ENCODE measurements at places on chromosomes 5 and 9.
A peak's percentile ranks its signal among the peaks of the same experiment; 100 is the strongest.

DNA sequence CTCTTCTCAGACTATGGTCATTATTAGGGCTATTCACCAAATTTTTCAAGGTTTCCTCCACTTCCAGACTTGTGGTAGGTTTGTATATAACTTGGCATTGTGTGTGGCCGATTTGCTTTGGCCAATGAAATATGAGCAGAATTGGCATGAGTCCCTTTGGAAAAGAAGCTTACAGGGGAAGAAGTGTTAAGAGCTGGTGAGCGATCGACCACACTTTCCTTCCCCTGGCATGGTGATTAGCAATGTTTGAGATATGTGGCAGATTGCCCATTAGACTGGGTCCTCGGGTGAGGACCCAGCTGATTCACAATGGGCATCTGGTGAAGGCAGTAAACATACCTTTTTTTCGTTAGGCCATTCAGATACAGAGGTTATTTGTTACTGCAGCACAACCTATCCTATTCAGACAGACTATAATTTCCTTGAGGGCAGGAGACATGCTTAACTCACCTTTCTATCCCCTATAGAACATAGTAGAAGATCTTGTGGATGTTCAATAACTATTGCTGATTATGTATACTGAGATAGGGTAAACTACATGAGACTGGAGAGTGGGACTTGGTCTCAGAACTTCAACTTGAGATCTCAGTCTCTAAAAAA, 62.8 kb upstream of the KLF9 start:
- no peak for DNase-seq

DNA sequence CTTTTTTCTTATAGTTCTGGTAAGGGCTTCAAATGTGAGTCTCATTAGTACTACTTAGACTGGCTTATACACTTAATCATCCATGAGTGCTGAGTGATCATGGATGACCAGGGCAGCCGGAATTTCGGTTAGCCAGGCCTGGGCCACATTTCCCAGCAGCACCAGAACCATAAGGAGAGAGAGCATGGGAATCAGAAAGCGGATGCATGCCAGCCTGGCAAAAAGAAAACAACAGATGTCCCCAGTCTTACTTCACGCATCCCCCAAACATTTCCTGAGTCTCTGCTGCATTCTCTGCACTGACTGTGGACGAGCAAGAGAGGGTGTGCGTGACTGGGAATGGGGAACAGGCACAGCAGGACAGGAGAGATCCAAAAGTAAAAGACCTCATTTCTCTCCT, 371.1 kb upstream of the ZNF608 start:
- DNase-seq = no peak

DNA sequence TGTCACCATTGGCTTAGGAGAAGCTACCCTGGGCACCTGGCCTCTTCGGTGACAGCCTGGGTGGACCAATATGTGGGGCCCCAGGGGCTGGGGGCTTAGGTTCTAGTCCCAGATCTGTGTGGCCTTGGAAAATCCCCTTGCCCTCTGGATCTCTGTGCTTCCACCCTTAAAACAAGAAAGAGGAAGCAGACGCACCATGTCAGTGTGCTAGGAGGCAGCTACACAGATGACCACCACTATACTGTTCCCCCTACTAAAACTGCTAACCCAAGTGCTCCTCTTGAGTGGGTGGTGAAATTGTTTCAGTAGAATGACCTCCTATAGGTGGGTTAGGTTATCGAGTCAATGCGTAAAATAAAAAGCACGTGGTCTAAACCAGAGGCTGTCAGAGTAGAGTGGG, 31.0 kb downstream of the AFAP1L1 start:
- no peak for DNase-seq

DNA sequence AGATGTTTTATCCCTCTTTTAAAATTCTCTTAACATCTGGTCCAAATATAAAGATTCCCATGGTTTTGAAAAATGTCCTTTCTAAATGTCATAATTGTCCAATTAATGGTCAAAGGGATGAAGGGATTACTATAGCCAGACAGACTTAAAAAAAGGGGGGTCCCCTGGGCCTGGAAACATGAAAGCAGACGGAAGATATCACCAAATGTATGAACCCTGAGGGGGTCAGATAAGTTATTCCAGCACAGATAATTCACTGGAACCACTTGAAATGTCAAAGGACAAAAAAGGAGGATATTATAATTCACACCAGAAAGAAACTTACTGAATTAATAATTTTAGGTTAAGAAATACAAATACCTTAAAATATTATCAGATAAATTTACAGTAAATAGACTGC, 155.8 kb downstream of the SEMA5A start:
- DNase-seq = no peak

DNA sequence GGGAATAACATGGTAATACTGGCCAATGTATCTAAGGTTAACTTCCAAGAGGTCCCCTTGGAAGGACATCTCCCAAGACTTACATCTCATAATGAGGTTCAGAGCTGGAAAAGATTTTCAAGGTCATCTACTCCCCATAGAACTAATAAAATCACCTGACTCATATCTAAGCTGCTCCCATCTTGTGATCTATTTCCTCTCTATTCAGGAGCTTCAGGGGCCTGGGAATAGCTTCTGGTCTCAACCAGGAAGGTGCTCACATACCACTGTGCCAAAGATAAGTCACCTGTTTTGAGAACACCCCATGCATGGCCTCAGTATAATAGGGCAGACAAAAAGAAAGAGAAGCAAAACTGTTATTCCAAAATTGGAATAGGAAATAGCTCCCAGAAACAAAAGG, 74.2 kb downstream of the OXCT1 start:
- no peak for DNase-seq

- no peak for DNase-seq
Measured at GRCh38 chr5:111935009-111935408, 178.0 kb upstream of the NREP start.

DNA sequence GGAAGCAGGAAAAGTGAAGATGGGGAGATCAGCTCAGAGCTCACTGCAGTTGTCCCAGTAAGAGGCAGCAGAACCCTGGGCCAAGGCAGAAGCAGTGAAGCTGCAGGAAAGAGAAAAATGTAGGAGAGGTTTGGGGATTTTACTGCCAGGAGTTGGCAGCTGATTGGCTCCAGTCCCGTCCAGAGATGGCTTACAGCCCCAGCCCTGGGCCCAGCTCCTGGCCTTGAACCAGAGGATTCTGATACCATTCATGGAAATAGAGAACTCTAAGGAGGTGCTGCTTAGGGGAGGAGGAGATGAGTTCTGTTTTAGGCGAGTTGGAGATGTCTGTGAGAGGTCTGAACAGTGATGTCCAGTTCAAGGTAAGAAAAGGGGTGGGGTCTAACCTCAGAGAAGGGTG, 4.6 kb downstream of the MORN5 start:
- no peak for DNase-seq

- no peak for DNase-seq
Measured at GRCh38 chr5:35242702-35243258, 12.5 kb upstream of the PRLR start.

- DNase-seq = peak; percentile 31
Measured at GRCh38 chr5:21774801-21775200, 1078.3 kb downstream of the CDH12 start.

DNA sequence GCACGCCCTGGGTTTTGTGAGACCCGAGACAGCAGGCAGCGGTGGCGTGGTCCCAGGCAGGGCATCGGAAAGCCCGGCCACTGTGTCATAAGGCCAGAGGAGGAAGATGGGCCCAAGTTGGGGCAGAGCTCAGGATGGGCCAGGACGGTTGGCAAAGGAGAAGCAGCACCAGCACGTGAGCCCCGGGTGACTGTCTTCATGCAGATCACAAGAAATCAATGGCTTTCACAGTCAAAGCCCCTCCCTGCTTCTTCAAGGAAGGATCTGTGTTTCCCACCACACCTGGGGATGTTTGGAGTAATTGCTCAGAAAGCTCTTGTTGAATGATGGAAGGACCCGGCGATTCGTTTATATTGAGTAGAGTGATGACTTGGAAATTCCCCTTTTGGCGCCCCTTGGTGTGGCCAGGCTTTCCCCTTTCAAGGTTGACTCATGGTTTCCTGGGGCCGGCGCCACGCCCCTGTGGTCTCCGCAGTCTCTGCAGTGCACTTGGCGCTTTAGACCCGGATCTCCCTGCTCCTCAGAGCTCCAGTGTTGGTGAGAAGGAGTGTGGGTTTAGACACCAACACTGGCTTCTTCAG, 52.1 kb downstream of the IL31RA start:
- DNase-seq = peak; percentile 53

DNA sequence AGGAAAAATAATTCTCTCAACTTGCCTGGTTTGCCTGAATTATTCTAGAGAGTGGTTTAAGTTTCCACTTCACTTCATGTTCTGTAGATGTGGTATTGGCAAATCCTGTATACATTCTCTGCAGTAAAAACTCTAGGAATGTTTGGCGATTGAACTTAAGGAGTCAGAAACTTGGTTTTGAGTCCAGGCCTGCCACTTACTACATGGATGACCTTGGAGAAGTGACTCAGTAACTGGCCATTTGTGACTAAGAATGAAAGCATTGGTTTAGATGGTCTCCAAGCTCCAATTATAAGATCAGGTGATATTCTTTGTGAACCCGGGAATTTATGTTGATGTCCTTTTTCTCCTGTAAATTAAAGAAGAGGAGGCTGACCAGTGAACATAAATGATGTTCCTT, 233.8 kb downstream of the GAS1 start:
- DNase-seq = no peak

GRCh38 chr5:7759257-7759871, 91.6 kb downstream of the CFAP90 start:
- DNase-seq = no peak

GRCh38 chr9:70639853-70640814, 225.7 kb upstream of the KLF9 start:
- peak; percentile 15 for DNase-seq

GRCh38 chr9:131915181-131915580, 164.5 kb downstream of the MED27 start:
- no peak for DNase-seq

GRCh38 chr5:76696251-76696650, 19.7 kb upstream of the F2R start:
- no peak for DNase-seq

GRCh38 chr5:5625491-5625890, 203.0 kb downstream of the ICE1 start:
- no peak for DNase-seq

DNA sequence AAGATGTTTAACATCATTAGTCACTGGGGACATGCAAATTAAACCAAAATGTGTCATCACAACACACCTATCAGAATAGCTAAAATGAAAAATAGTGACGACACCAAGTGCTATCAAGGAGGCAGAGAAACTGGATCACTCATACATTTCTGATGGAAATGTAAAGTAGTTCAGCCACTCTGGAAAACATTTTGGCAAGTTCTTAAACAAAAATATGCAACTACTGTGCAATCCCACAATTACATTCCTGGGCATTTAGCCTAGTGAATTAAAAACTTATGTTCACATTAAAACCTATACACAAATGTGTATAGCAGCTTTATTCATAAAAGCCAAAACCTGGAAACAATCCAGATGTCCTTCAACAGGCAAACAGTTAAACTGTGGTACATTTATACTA, 53.1 kb downstream of the SVEP1 start:
- DNase-seq = no peak

DNA sequence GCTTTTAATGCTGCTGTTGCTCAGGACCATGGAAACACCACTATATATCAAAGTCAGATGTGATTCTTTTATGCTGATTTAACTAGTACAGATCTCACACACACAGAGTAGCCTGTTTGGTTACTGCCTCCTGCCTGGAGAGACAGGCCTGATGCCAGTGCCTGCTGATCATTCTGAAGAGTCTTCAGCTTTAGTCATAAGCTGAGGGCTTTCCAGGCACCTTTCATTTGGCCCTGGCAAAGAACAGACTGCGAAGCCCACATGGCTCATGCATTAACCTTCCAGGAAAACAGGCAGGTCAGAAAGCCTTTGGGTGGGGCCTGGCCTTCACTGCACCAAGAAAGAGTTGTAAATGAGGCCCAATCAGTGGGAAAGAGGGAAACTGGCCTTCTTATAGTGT, 144.7 kb downstream of the SAXO1 start:
- DNase-seq = no peak

- no peak for DNase-seq
Measured at GRCh38 chr5:177967221-177967887, 28.7 kb downstream of the PROP1 start.

DNA sequence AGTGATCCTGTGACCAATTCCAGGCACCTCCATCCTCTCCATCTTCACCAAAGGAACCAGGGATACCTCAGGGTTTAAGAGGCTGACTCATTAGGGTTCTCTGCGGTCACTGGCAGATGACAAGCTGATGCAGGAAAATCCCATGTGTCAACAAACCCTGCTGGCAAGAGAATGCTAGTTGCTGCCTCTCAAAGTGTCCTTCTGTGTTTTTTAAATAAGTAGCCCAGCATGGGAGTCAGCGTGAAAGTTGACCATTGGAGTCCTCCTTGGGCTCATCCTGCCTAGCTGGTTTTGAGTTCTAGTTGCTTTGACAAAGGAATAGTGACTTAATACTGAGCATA, 200.2 kb downstream of the SLIT3 start:
- DNase-seq = peak; percentile 84

DNA sequence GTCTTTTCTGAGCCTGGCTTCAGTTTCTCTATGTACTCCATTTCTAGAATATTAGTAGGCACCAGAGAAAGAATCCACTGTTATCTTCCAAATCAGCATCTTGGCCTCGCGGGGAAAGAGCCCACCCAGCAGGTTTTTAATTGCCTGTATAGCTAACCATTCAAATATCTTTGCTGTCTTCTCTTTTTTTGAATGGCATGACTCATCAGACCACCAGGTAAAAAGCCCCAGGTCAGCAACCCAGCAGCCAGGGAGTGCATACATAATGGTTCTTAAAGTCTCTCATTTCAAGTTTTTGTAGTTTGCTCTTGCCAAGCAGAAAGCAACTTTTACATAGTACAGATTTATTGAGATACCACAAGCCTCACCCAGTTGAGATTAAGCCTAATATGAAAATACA, 50.7 kb downstream of the TMEM167A start:
- DNase-seq = no peak

DNA sequence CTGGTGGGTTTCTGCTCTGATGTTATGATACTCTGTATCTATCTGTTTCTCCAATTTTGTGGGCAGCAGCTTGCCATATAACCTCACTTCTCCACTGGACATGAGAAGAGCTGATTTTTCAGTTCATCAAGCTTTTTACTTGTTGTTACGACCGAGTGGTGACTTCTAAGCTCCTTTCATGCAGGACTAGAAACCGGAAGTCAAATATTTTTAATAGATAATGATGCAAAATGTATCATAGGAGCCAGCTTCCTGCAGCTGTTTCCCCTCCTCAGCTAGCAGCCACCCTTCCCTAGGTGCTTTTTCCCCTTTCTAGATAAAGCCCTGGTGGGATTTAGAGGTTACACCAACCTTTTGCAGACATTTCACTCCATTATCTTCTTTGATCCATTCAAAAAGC, 17.0 kb upstream of the ADAM19 start:
- DNase-seq = no peak

DNA sequence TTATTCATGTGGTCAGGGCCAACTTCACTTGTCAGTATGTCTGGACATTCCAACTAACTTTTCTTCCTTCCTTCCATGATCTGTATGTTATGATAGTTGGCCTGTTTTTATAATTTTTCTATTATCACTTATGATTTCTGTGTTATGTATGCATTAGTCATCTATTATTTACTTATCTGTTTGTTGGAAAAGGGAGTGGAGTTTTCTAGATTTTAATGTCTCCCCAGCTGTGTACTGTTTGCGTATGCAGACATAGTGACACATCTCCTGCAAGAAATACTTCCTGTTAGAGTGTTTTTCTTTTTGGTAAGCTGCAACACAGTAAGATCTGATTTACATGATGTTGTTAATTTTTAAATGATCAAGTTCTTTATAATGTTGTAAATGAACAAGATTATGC, 8.7 kb upstream of the INSYN2B start:
- no peak for DNase-seq

Data from Caki2 (cell line).